ENCODE measurements at places on chromosomes 12 and 14.

DNA sequence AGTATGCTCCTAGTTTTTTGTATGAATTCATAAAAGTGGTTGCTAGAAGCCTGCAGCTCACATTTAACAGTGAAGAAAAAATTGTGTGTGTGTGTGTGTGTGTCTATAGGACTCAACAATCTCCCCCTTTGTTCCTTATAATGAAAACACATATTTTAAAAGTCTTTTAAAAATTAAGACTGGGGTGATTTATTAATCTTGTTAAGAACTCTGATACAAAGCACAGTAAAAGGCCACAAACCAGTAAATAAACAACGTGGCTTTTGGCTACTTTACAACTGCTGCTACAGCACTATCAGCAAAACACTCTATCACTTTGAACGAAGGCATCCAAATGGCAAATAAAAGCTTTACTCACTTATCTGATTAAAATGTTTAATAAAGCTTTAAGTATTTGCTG, 594 bp upstream of the VCPKMT start:
- DNase-seq = no peak

GRCh38 chr12:43222796-43223195, 329.2 kb downstream of the ADAMTS20 start:
- DNase-seq = no peak

GRCh38 chr14:69518289-69519101, 34.0 kb downstream of the PLEKHD1 start:
- no peak for DNase-seq

DNA sequence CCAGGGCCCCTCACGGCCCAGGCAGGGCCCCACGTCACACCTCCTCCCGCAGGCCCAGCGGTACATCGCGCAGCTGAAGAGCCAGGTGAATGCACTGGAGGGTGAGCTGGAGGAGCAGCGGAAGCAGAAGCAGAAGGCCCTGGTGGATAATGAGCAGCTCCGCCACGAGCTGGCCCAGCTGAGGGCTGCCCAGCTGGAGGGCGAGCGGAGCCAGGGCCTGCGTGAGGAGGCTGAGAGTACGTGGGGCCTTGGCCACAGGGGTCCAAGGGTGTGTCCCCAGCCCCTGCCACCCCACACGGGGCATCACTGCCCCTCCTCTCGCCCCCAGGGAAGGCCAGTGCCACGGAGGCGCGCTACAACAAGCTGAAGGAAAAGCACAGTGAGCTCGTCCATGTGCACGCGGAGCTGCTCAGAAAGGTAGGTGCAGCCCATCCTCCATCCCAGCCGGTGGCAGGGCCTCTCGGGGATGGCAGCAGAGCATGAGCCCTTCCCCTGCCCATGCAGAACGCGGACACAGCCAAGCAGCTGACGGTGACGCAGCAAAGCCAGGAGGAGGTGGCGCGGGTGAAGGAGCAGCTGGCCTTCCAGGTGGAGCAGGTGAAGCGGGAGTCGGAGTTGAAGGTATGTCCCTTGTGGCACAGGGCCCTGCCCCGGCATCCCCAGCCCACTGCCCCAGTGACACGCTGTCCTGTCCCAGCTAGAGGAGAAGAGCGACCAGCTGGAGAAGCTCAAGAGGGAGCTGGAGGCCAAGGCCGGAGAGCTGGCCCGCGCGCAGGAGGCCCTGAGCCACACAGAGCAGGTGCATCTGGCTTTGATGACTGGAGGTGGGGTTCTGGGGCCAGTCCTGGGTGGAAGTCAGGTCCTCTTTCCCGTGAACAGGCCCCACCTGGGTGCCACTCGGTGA, 20.9 kb downstream of the HIP1R start:
- no peak for DNase-seq

DNA sequence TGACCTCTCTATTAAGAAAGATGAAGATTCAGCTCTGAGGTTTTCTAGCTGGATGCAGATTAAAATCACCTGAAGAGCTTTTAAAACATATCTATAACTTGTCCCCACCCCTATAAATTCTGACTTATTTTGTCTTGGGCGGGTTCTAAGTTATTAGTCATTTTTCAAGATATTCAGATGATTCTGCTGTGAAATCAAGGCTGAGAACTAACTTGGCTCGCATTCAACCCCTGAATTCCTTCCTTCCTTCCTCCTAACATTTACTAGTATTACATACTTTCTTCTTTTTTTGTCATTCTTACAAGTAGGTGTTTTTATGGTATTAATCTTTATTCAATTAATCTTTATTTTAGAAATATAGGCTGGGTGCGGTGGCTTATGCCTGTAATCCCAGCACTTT, 55.4 kb downstream of the SSPN start:
- no peak for DNase-seq

DNA sequence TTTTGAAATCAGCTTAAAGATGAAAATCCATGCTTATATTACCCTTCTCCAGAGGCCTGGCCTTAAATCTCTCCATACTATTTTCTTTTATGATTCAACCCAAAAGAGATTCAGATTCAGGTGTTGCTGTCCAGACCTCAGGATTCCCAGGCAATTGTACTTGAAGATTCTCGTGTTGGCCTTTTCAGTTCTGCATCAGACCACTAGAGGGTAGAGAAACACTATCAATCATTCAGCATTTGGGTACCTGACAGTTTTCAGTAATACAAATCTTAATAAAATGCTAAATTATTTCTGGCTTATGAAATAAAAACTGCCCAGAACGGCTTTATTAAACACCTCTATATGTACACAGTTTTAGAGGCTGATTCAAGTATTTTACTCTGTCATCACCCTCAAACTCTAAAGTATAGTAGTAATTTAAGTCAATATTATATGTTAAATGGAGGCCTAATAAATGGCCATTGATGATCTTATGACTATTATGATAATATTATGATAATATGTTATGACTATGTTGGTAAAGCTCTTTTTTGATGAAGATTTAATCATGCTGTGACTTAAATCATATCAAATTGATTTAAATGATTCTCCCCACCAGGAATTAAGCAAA, 301.1 kb downstream of the DUSP6 start:
- DNase-seq = no peak

- no peak for DNase-seq
Observed at GRCh38 chr12:118190266-118190665, 54.3 kb downstream of the PEBP1 start.

GRCh38 chr12:90652280-90652679, 302.7 kb downstream of the CCER1 start:
- DNase-seq = no peak

DNA sequence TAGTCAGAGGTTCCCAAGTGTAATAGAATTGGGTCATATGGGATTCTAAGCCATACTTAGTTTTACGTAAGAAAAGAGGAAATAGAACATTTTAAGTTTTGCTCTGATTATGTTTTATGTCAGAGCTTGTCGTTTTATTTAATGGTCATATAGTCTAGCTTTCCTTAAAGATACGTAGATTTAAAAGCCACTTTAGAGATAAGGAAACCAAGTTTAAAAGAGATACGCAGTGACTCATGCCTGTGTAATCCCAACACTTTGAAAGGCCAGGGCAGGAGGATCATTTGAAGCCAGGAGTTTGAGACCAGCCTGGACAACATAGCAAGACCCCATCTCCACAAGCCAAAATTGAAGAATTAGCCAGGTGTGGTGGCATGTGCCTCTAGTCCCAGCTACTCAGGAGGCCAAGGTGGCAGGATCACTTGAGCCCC, 19.5 kb downstream of the MAPK1IP1L start:
- DNase-seq = no peak

GRCh38 chr12:104519190-104520019, 62.7 kb downstream of the CHST11 start:
- no peak for DNase-seq

DNA sequence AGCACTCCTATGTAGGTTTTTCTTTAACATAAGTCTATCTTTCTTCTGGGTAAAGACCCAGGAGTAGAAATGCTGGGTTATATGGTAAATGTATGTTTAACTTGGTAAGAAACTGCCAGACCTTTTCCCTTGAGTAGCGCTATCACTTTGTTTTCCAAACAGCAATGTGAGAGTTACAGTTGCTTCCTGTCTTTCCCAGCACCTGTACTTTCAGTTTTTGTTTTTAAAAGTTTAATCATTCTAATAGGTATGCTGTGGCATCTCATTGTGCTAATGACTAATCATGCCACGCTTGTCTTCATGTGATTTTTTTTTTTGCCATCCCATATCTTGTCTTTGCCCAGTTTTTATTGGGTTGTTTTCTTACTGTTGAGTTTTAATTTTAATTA, 28.1 kb downstream of the GIT2 start:
- no peak for DNase-seq

- DNase-seq = no peak
Observed at GRCh38 chr12:4444031-4444430, 1.6 kb downstream of the FGF6 start.

DNA sequence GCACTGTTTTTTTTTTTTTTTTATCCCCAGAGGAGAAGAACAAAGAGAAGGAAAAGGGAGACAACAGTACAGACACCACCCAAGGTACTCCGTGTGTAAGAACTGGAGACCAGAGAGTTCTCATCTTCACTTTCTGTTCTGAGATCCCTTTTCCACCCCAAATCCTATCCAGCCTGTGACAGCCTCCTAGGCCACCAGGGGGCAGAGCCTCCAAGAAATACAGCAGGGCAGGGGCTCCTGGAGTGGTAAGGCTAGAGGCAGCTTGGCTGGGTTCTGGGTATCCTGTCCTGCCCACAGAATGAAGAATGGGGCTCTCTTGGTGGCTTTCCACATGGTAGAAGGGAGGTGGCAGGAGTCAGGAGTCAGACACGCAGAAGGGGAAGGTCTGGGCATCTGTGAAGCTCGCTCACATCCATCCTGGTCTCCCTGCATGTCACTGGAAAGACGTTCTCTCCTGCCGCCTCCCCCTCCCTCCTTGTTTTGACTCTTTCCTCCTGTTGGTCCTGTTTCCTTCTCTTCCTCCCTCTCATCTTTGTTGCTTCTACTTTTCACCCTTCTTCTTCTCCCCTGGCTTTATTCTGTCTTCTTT, 12.0 kb downstream of the CLSTN3 start:
- DNase-seq = peak; percentile 26

DNA sequence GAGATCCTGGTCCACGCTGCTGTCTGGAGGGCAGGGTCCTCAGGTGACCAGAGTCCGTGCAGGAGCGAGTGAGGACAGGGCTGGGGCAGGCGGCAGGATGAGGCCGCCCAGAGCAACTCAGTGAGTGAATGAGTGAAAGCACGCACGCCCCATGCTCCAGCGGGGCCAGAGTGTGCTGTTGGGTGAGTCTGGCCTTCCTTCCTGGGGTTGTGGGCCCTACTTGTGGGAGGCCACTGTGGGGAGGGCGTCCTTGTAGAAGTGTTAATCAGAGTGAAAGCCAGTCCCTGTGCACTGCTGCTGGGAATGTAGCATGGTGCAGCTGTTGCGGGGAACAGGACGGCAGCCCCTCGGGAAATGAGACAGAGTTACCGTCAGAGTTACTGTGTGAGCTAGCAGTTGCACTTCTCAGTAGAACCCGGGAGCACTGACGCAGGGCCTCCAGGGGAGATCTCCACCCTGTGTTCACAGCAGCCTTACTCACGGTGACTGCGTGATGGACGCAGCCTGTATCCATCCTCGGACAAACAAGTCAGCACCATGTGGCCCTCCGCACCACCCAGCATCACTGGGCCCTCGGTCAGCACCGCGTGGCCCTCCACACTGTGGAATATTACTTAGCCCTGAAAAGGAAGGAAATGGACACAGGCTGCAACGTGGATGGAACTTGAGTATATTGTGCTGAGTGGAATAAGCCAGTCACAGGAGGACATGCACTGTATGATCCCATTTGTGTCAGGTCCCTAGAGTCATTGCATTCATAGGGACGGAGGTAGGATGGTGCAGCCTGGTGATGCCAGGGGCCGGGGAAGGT, 22.1 kb downstream of the PACS2 start:
- DNase-seq = no peak

DNA sequence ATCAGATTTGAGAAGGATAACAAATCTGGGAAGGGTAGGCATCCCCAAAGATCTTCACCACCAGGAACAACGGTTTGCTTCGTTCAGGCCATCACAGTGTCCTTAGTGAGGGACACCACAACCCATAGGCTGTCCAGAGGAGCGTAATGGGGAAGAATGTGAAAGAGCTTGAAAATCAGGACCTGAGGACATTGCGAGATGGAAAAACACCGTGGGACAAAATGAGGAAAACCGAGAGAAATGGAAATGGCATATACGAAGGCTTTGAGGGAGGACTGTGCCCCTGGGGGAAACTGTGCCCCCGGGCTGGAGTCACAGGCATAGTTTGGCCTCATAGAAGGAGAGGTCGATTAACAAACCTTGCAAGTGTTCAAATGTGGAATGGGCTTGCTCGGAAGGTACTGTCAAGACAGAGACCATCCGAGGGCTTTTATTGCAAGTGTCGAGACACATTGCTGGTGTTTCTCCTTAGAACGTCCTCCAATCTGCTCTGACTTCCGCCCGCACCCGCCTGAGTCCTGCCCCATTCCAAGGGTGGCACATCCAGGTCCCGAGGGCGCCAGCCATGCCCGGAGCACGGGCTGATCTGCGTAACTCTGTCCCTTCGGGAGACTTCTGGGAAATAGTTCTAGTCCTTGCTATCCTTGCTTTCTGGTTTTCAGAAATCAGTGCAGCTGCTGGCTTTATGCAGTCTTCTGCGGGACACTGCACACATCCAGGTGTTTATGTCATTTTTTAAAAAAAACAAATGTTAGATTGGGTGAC, 885 bp upstream of the PALS1 start:
- peak; percentile 5 for DNase-seq

DNA sequence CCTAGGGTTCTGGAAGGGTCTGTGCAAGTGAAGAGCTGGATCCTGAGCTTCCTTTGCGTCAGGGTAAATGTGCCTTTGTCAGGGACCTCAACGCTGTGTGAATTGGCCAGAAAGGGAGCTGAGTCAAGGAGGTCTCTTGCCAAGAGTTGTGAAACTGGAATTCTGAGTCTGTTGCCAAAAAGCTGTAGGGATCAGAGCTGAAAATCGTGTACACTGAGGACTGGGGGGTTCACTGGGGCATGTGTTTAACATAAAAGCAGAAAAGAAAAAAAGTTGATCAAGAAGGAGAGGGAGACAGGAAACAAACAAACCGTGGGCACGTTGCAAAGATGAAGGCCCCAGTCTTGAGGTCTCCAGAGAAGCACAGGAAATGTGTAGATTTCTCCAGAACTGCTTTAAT, 1081.5 kb downstream of the VRK1 start:
- peak; percentile 1 for DNase-seq

- DNase-seq = no peak
Observed at GRCh38 chr14:41385797-41386196, 220.9 kb upstream of the LRFN5 start.

DNA sequence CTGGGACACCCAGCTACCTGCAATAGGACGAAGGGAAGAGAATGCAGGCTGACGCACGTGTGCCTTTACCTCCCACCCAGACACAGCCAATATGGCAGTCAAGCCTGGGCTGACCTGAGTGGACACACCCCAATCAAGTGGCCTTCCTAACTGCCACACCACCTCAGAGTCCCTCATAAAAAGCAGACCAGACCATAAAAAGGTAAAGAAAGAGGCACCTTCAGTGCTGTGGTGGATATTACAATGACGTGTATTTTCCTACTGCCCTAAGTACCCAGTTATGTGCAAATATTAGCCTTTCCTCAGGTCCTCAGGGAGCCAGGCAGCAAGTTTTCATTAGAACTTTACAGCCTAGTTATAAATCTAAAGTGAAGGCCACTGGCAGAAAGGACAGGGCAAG, 75.8 kb downstream of the KCNK10 start:
- DNase-seq = no peak

DNA sequence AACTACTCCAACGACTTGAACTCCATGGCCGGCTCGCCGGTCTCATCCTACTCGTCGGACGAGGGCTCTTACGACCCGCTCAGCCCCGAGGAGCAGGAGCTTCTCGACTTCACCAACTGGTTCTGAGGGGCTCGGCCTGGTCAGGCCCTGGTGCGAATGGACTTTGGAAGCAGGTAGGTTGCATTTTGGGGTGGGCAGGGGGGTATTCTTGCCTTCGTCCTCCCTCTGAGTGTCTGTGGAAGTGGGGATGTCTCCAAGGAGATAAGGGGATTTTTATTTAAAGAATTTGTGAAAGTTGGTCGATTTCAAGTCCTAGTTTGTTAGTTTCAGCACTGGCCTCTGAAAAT, 1.3 kb downstream of the ASCL1 start:
- no peak for DNase-seq

All from activated T-helper 1 cell treated with Interleukin-2 at 50 U/mL for 16 hours (primary cell).